ENCODE measurements at places on chromosomes 2 and 18.

DNA sequence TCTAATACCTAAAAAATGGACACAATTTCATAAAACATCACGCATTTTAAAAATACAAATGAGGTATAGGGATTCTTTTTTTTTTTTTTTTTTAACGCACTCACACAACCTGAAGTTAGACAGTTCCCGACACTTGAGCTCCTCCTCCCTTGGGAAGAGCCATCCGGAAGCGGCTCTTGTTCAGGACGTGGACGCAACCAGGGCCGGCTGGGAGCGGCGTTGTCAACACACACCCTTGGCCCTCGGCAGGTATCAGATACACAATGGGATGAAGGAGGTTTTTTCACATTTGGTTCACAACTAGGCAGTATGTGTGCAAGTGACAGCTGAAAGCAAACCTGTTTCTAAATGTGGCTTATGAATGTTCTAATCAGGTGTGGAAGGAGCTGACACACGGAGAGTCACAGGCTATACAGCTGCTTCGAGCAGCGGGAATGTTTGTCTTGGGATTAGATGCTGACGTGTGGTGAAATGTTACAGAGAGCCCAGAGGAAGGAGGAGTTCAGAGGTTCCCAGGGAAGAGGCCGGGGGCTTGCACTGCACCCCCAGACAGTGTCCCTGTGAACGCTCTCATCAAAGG is 111.1 kb downstream of the PXDN start:
- no peak for DNase-seq

GRCh38 chr2:120316528-120317179 is 29.3 kb upstream of the INHBB start:
- no peak for DNase-seq

DNA sequence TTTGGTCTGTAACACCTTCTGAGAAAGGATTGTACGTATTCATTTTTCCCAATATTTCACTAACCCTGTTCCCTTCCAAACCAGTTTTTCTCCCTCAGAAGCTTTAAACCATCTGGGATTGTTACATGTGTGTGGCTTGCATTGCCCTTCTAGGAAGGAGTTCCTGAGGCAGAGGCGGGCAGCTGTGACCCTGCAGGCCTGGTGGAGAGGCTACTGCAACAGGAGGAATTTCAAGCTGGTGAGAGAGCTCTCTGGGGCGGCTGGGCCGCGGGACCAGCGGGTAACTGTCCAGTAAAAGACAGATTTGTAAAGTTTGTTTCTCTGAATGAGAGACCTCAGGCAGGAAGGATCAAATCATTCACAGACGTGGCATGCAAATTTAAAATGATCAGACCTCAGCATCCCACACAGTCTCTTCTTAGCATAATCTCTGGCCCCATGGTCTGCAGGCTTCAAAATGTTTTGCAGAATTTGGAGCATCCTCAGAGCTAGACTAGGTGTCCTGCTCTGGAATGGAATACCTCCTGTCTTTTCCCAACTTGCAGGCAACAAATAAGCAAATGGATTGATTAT is 40.2 kb upstream of the GPR17 start:
- no peak for DNase-seq

DNA sequence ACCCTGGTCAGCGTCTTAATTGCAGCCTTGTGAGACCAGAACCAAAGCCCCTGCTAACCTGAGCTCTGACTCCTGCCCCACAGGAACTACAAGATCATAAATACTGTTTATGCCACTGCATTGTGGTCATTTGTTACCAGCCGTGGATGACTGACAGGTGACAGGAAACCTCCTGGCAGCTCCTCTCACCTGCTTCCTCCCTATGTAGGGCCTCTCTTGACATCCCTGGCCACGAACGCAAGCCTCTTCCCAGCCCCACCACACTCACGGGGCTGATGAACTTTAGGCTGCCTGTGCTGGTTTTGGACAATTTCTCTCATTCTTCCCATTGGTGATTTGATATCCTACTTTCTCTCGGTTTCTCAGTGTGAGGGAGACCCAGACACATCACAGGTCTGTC is 357.2 kb upstream of the MYT1L start:
- DNase-seq = no peak

DNA sequence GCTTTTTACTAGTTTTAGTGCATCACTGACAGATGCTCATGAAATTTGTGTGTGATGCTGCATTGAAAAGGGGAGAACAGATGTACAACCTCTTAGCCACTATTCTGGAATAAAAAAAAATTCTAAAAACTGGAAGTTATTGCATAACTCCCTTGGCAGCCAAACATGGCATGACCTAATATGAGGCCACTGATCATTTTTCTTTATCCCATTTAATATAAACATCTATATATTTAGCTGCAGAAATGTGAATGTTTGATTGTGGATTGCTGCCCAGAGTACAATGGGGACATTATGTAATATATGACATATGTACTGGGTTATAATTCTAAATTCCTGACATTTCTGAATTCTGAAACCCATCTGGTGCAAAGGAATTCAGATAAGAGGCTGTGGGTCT is 86.5 kb downstream of the CDCA7 start:
- DNase-seq = no peak

GRCh38 chr18:8990276-8991031 is 112.0 kb upstream of the NDUFV2 start:
- DNase-seq = no peak

DNA sequence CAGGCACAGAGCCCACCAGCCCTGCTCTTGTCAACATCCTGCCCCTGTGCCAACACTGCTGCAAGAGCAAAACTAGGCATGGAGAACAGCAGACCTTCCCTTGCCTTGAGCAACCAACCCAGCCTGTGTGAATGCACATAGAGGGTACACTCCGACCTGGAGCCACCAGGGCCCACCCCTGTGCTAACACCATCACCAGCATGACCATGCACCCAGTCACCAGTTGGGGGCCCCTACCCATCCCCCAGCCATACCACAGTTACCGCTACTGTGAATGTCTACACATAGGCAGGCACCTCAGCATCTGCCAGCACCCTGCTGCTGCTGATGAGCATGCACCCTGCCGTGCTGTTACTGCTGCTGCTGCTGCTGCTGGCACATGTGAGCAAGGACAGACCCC is 301.9 kb upstream of the ST6GAL2 start:
- no peak for DNase-seq

- no peak for DNase-seq
These were observed 128.2 kb upstream of the DNAJC10 start for GRCh38 chr2:182587831-182588230.

DNA sequence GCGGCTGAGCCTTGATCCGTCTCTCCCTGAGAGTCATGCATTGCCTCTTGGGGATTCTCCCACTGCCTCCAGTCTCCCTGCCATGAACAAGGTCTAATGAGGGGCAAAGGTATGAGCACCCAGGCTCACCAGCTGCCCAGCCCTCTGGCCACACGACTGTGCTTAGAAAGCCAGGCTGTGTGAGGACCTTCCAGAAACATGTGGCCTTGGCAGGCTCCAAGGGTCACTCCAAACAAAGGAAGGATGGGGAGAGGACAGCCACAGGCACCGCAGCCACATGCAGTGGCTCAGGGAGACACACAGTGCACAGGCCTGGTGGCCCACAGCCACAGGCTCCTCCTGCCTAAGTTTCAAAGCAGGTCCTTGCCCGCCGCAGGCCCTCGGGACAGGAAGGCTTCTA is 35.8 kb downstream of the TGFA start:
- no peak for DNase-seq

GRCh38 chr2:69113627-69114026 is 100.6 kb downstream of the ANTXR1 start:
- DNase-seq = no peak

DNA sequence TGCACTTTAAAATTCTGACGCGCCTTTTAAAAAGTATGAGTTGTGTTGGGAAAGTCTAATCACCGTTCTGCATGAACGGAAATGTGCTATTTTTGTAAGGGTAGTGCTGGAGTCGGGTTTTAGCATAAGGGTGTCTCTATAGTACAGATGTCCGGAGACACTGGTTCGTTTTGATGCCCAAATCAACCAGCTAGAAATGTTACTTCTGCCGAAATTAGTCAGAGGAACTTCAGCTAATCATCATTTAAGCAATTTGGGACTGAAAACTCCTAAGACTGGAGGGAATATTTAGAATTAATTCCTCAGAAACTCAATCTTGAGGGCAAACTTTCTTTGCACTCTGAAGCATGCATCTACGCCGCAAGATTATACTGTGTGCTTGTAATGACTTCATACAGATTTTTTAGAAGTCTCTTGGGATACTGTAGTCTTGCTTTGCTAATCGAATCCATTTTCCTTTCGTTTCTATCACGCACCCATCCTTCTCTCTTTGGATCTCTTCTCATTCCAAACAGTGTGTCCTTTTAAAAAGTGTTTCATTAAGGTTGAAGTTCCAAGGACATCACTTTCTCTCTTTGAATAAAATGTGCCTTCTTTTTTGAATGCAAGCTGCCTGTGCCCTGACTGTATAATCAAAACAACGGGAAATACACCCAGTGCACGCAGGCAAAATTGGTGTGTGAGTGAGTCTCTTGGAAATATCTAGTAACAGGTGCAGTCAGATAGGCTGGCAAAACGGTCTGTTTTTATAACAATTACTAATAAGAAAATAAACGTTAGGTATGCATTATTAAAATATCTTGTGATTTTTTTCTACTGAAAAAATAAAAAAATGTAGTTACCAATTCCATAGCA is 270.9 kb upstream of the TCF4 start:
- DNase-seq = no peak

DNA sequence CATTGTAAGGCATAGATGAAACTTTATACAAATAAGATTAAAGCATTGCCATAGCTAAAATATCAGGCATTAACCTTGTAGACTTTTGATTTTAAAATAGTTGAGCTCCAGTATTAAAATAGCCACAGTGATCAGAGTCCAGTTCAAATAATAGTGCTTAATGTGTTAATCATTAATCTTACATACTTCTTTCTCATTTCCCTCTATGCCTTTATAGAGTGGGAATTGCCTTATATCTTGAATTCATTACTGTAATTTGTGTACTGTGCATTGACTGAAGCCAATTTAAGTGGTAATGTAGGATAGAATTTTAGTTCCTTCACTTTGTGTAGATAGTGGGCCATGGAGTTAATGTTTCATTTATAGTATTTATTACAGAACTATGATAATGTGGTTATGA is 549.2 kb upstream of the VWC2L start:
- no peak for DNase-seq

GRCh38 chr18:77131100-77131651 is 1.4 kb downstream of the MBP start:
- DNase-seq = no peak

GRCh38 chr2:113083296-113083695 is 15.5 kb downstream of the IL1F10 start:
- DNase-seq = no peak

DNA sequence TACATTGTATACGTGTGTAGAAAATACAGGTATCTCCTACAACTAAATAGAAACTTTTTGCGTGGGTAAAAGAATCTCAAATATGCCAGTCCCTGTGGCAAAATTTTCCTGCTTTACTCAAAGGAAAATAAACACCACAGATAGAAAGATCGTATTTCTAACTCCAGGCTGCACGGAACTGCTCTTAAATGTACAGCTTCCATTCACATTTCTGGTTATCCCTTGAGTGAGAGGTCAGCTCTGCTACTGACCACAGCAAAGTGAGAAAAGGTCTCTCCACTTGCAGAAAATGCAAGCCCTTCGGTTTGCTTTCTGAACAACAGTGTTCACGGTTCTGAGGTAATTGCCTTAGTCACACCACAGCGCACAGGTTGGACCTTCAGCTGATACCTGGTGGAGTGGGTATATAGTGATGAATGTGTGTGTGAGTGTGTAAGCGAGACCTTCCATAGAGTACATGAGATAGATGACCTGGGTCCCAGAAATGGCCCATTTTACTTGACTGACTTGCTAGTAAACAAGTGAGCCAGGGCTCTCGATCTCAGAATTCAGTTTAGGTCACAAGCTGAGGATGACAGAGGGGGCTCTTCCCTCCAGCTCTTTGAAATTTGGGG is 52.1 kb downstream of the ALPK2 start:
- no peak for DNase-seq

DNA sequence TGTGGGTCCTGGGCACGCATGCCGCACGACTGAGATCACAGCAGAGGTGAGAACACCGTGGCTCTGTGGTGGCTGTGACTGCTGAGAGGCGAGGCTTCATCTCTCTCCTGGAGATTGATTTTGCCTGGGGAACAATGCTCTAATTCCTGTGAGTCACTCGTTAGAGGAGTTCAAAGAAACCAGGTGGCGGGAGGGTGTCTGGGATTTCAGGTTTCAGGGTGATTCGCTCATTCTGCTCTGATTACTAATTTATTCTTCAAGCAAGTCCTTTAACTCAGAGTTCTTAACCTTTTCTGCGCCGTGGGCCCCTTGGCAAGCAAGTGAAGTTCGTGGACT is 56.3 kb downstream of the GLI2 start:
- no peak for DNase-seq

DNA sequence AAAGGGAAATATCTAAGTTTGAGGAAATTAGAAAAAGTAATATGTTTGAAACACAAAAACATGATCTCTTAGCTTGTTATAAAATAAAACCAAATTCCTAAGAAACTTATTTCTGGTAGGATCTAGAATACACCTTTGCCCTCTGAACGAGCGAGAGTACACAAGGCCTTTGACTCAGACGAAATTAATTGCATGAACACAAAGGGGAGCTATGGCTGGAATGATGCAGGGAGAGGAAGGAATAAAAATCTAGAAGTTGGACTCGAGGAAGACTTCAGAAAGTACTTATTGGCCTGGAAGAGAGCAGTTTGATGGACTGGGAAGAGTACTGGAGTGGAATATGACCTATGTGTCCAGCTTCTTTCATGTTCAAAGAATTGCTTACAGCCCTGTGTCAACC is 927 bp upstream of the CRYGD start:
- DNase-seq = no peak

DNA sequence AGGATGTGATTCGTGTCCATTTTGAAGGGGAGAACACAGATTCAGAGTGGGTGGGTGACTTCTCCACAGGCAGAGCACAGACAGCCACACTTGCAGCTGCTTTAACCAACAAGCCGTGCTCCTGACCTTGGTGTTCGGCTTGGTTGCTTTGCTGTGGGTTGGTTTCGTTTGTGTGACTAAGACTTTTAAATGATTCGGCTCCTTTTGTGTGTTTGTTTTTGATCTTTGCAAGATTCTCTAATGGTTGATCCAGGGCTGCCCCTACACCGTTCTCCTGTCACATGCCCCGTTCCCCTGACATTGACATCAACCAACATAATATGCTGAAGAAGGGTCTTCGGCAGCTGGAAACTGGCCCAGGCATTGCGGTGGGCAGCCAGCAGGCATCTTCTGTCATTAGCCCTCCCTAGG is 95.9 kb upstream of the MBOAT2 start:
- peak; percentile 22 for DNase-seq

DNA sequence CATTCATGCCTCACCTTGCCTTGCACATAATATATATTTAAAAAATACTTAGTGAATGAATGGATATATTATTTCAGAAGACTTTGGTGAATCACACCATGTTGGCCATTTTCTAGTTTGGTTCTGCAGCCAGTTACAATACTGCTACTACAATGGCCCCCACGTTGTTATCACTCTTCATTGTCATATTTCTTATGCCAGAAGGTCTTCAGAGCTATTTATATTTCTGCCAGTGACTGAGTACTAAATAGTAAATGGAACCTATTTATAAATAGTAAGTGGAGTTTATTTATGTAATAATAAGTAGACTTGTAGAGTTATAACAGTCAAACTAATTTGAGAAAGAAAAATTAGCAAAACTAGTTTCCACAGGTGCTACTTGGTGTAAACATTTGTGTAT is 516.6 kb upstream of the SYT4 start:
- DNase-seq = no peak

GRCh38 chr2:201930043-201930442 is 103.6 kb upstream of the FZD7 start:
- DNase-seq = no peak
